ENCODE measurements at places on chromosomes 4 and X. TPM values are rescaled to one million over a fixed set of nuclear protein-coding genes. Genes with fewer than 3 reads are reported as not detected.

DNA sequence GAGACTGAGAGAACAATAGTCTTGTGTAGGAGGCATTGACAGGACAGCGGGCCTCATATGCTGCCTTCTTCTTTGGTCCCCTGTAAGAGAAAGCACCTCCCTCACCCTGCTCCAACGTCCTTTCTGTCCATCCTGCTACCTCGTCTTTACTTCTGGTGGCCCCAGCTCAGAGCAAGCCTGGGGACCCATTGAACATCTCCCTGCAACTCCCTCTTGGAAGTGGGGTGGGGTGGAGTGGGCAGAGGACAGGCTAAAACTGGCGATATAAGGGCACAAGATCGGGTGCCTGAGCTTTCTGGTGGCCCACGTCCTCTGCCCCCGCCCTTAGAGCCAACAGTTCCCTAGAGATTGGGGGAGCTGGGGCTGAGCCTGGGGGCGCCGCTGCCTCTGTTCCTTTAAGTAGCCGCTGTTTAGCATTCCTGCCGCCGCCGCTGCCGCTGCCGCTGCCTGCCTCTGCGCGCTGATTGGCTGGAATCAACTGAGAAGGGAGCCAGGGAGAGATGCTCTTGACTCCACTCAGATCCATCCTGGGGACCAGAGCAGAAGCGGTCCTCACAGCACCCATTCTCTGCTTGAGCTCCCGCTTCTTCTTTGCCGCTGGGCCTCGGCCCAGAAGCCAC is at the start of gene DLG3:
Gene DLG3, plus strand, starts transcription at position 510 of the 620 bp plus-strand sequence. CDS start 367 bp downstream, outside the sequence.
- no peaks in the 10 kb centered on the region for H3K27me3 ChIP-seq
- no peaks in the 10 kb centered on the region for H3K36me3 ChIP-seq
- no peak for DNase-seq
- H3K4me3 ChIP-seq = no peak within 1 kb of the TSS

GRCh38 chr4:109294006-109294405 is 8.5 kb downstream of the COL25A1 start:
- H3K36me3 ChIP-seq = no peaks in the 10 kb centered on the region

DNA sequence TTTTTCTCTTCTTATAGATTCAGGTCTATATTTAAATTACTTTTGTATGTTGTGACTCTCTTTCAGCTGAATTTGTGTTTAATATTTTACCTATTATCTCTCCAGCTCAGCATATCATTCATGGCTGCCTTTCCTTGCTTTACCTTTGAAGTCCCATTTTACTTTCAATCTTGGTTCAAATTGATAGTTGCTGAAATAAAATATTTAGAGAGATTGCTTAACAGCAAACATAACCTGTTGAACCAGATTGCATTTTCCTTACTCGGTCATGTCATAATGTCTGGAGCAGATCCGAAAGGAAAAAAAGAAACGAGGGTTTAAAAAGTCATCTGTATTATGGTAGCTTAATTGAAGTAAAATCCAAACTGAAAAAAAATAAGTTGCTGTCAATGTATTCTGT is 94.1 kb downstream of the IL1RAPL2 start:
- no peak for DNase-seq
- no peaks in the 10 kb centered on the region for H3K4me1 ChIP-seq
- H3K36me3 ChIP-seq = no peaks in the 10 kb centered on the region
- no peak overlapping the region for H3K27ac ChIP-seq
- no peaks in the 10 kb centered on the region for H3K27me3 ChIP-seq

- no peak for DNase-seq
- no peaks in the 10 kb centered on the region for H3K4me1 ChIP-seq
- no peaks in the 10 kb centered on the region for H3K27me3 ChIP-seq
- H3K27ac ChIP-seq = no peak overlapping the region
- no peaks in the 10 kb centered on the region for H3K36me3 ChIP-seq
Measured at GRCh38 chr4:41437111-41437536, 100.8 kb upstream of the LIMCH1 start.

DNA sequence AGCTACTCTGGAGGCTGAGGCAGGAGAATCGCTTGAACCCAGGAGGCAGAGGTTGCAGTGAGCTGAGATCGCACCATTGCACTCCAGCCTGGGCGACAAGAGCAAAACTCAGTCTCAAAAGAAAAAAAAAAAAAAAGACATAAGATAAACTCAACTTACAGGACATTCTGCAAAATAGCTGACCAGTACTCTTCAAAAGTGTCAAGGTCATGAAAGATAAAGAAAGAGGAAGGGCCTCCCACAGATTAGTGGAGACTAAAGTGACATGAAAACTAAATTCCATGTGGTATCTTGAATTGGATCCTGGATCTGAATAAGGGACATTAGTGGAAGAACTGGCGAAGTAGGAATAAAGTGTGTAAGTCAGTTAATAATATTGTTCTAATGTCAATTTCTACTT is 63.3 kb downstream of the ZNF182 start:
- no peak overlapping the region for H3K27ac ChIP-seq
- H3K36me3 ChIP-seq = no peaks in the 10 kb centered on the region
- H3K27me3 ChIP-seq = no peaks in the 10 kb centered on the region
- DNase-seq = no peak

DNA sequence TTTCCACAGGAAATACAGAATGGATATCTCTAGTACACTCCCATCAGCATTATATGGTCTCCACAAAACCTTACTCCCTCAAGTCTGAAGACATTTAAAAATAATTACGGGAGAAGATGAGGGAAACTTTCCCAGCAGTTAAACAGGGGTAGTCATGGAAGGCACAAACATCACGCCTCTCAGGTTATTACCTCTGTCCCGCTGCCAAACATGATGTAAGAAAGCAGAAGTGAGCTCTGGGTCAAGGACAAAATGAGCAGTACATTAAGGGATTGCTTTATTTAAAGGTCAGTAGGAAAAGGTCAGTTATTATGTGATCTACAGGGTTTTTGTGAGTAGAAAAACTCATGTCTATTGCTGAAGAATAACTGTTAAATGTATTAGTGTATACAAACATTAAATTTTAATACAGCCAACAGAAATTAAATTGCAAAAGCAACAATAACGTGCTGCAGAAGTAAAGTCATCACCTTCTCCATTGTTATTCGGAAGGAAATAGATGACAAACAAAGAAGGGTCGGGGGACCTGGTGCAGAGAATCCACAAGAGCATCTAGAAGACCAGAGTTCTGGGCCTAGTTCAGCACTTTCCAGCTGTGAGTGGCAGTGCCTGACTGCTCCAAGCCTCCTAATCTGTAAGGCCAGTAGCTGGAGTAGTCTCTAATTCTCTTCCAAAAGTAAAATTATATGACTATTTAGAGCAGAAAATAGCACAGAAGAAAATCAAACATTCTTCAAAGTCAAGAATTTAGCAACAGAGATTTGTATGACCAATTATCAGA is 171.2 kb downstream of the PPP3CA start:
- DNase-seq = no peak
- H3K36me3 ChIP-seq = no peaks in the 10 kb centered on the region
- H3K4me3 ChIP-seq = no peak overlapping the region

GRCh38 chrX:74523224-74523623 is 91.2 kb downstream of the RLIM start:
- H3K36me3 ChIP-seq = no peaks in the 10 kb centered on the region
- H3K4me3 ChIP-seq = no peak overlapping the region
- DNase-seq = no peak
- H3K27ac ChIP-seq = no peak overlapping the region
- no peaks in the 10 kb centered on the region for H3K27me3 ChIP-seq
- no peaks in the 10 kb centered on the region for H3K4me1 ChIP-seq

- H3K4me3 ChIP-seq = peak within 1 kb of the TSS; percentile 95
- peaks cover 16% of the 10 kb centered on the region for H3K36me3 ChIP-seq
- DNase-seq = peak; percentile 87
- peaks cover 10% of the 10 kb centered on the region for H3K4me1 ChIP-seq
Measured at GRCh38 chr4:25376754-25377571, at the start of gene ANAPC4. Gene ANAPC4, plus strand, starts transcription at chr4:25377263. Its CDS starts 165 bp downstream, at chr4:25377428.

GRCh38 chr4:98613453-98614075 is 44.8 kb downstream of the TSPAN5 start:
- H3K36me3 ChIP-seq = no peaks in the 10 kb centered on the region
- H3K27me3 ChIP-seq = no peaks in the 10 kb centered on the region
- no peak for DNase-seq
- no peaks in the 10 kb centered on the region for H3K4me1 ChIP-seq
- H3K27ac ChIP-seq = no peak overlapping the region
- no peak overlapping the region for H3K4me3 ChIP-seq

DNA sequence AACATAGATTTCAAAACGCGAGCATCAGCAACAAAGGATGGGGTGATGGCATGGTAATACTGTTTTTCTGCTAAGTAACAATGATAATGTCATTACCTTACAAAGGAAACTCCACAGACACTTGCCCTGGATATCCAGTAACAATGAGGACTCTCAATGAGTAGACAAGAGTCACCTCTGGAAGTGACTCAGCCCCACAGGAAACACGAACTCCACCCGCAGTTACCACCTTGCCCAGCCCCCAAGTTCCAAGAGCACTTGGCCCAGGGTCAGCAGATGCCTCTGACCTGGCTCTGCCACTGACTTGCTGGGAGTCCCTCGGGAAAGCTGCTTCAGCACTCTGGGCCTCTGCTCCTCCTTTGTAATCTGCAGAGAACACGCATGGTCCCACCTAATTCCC is 110.3 kb upstream of the MAP3K15 start:
- no peak for DNase-seq
- H3K27ac ChIP-seq = no peak overlapping the region
- H3K4me1 ChIP-seq = no peaks in the 10 kb centered on the region
- no peaks in the 10 kb centered on the region for H3K27me3 ChIP-seq

GRCh38 chr4:56215901-56216300 is 171.4 kb downstream of the AASDH start:
- DNase-seq = no peak
- peaks cover 9% of the 10 kb centered on the region for H3K4me1 ChIP-seq
- H3K36me3 ChIP-seq = no peaks in the 10 kb centered on the region
- no peak overlapping the region for H3K4me3 ChIP-seq

- peaks cover 56% of the 10 kb centered on the region for H3K36me3 ChIP-seq
- peak overlapping the region; percentile 82 for H3K27ac ChIP-seq
- H3K4me3 ChIP-seq = no peak overlapping the region
- no peak for DNase-seq
- peaks cover 3% of the 10 kb centered on the region for H3K4me1 ChIP-seq
Measured at GRCh38 chr4:912548-913279, 19.4 kb downstream of the GAK start.

VCX3A gene
- total RNA-seq = not detected

NLRP2B gene
- not detected for total RNA-seq

GATA1 gene
- total RNA-seq = not detected

UGT2B17 gene
- total RNA-seq = not detected

SMS gene
- total RNA-seq = 30.7 TPM

NPY5R gene
- total RNA-seq = under 0.01 TPM

AWAT2 gene
- total RNA-seq = not detected
